Vagina (tissue), 2 donors: ENCODE measurements at places on chromosomes 5 and 9. TPM values are rescaled to one million over a fixed set of nuclear protein-coding genes. Genes with fewer than 3 reads are reported as not detected.
A peak's percentile ranks its signal among the peaks of the same experiment; 100 is the strongest.

IFNK gene
- total RNA-seq = not detected

DNA sequence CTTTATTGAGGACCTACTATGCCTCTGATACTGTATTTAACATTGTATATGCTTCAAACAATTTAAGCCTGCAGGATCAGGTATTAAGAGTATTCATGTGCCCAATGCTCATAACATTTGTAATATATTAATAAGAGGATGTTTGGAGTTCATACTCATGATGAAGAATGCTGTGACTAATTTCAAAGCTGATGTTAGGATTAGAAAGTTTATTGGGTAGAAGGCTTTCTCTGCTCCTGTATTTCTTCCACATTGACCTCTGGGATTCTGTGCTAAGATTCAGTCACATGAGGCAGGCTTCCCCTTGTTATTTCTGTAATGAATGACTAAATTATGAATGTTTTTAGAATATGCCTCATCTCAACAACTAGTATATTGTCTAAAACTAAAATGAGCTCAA, 456.4 kb downstream of the NFIB start:
- H3K27me3 ChIP-seq = no peaks in the 10 kb centered on the region
- no peak overlapping the region for H3K4me3 ChIP-seq
- no peak overlapping the region for H3K27ac ChIP-seq

GRCh38 chr9:91197232-91198181, 164.2 kb downstream of the AUH start:
- H3K36me3 ChIP-seq = no peaks in the 10 kb centered on the region
- H3K4me3 ChIP-seq = no peak overlapping the region
- H3K27me3 ChIP-seq = no peaks in the 10 kb centered on the region
- no peak for DNase-seq
- H3K27ac ChIP-seq = peak overlapping the region; percentile 95
- H3K4me1 ChIP-seq = peaks cover 65% of the 10 kb centered on the region

- H3K4me1 ChIP-seq = no peaks in the 10 kb centered on the region
- H3K27me3 ChIP-seq = no peaks in the 10 kb centered on the region
- no peaks in the 10 kb centered on the region for H3K36me3 ChIP-seq
- DNase-seq = no peak
Observed at GRCh38 chr9:11023201-11023600, 410.4 kb upstream of the PTPRD start.

KIAA0825 gene
- total RNA-seq = 2.5 TPM

NTMT1 gene
- total RNA-seq = 15.5 TPM

GRAMD2B gene
- 76.9 TPM for total RNA-seq

GRCh38 chr5:61332851-61333320, 828 bp downstream of the ZSWIM6 start:
- H3K4me3 ChIP-seq = peak overlapping the region; percentile 90
- H3K27me3 ChIP-seq = no peaks in the 10 kb centered on the region
- no peak for DNase-seq

FOXD4L3 gene
- 0.49 TPM for total RNA-seq

GRCh38 chr5:96293966-96294883, 138.8 kb downstream of the PCSK1 start:
- no peaks in the 10 kb centered on the region for H3K36me3 ChIP-seq
- no peaks in the 10 kb centered on the region for H3K27me3 ChIP-seq
- no peak overlapping the region for H3K4me3 ChIP-seq
- H3K27ac ChIP-seq = no peak overlapping the region

TCF7 gene
- 1.7 TPM for total RNA-seq

DNA sequence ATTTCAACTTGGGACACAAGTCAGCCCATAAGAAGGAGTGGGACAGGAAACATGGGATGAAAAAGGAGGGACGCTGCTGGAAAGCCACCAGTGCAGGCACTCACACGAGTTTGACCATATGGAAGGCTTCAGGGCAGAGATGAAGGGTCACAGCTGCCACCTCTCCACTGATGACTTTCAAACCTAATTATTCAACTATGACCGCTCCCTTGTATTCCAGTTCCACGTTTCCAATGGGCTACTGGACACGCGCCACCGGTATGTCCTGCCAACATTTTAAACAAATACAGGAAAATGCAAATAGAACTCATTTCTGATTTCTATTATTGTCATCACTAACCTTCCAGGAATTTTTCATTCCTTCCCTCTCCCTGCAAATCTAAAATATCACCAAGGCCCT, 134.7 kb downstream of the SLC1A3 start:
- no peak for DNase-seq
- H3K4me1 ChIP-seq = peaks cover 19% of the 10 kb centered on the region
- H3K27ac ChIP-seq = no peak overlapping the region
- H3K4me3 ChIP-seq = no peak overlapping the region
- no peaks in the 10 kb centered on the region for H3K36me3 ChIP-seq
- H3K27me3 ChIP-seq = no peaks in the 10 kb centered on the region

DNA sequence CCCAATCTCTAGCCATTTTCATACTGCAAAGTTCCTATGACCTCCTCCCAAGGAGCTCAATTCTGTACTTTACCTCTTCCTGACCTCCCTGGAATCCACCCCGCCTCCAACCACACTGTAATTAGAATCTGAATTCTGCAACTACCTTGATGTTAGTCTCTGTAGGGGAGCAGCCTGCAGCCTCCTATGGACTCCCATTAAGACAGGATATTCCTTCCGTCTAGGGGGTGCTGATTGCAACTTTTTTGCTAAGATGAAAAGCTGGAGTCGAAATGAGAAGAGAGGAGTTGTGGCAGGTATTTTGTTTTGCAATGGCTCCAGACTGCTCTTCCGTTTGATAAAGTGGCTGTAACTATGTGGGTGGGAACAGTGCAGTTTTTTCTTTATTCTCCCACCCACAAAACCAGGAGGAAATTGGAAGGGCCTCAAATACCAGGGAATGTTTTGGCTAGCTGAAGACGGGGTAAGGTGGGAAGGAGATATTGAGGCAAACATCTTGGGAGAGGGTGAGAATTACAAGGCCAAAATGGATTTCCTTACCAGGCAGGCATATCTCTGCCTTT, 23.8 kb downstream of the ANXA2R start:
- H3K4me3 ChIP-seq = no peak overlapping the region
- peaks cover 18% of the 10 kb centered on the region for H3K4me1 ChIP-seq
- no peak overlapping the region for H3K27ac ChIP-seq
- peak; percentile 52 for DNase-seq
- H3K36me3 ChIP-seq = no peaks in the 10 kb centered on the region
- no peaks in the 10 kb centered on the region for H3K27me3 ChIP-seq

- H3K27ac ChIP-seq = no peak overlapping the region
- no peak for DNase-seq
- no peak overlapping the region for H3K4me3 ChIP-seq
Observed at GRCh38 chr9:71485326-71485725, 283.0 kb downstream of the CEMIP2 start.

GRCh38 chr9:134536931-134537330, 104.7 kb upstream of the COL5A1 start:
- H3K4me1 ChIP-seq = peaks cover 55% of the 10 kb centered on the region
- DNase-seq = no peak
- H3K4me3 ChIP-seq = no peak overlapping the region
- no peaks in the 10 kb centered on the region for H3K36me3 ChIP-seq
- H3K27me3 ChIP-seq = no peaks in the 10 kb centered on the region
- H3K27ac ChIP-seq = peak overlapping the region; percentile 82

- no peak overlapping the region for H3K4me3 ChIP-seq
- peak overlapping the region; percentile 27 for H3K27ac ChIP-seq
- DNase-seq = no peak
- H3K4me1 ChIP-seq = peaks cover 19% of the 10 kb centered on the region
Observed at GRCh38 chr5:158383486-158383885, 524.5 kb upstream of the CLINT1 start.

OBP2A gene
- total RNA-seq = not detected
